Renal cortical epithelial cell (primary cell): ENCODE measurements at places on chromosomes 3 and 15. TPM values are rescaled to one million over a fixed set of nuclear protein-coding genes. Genes with fewer than 3 reads are reported as not detected.

- DNase-seq, result no peak
These were observed 7.0 kb upstream of the CPNE9 start for GRCh38 chr3:9696480-9697220.

DNA sequence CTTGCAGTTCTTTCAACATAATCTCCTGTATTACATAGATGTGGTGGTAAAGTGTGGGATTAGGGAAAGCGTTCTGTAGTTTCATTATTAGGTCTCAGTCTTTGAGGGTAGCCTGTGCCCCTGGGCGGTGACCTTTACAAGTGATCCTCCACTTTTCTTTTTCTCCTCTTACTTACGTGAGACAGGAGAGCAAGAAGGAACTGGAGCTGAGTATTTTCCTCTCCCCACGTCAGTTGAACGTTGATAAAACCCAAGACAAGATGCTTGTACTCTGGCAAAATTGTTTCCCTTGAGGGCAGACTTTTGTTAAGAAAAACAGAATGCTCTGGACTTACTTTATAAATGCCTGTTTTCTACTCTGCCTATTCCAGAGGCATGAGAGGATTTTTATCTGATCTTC lies 378.7 kb downstream of the ZNF385D start:
- no peak for DNase-seq

DNA sequence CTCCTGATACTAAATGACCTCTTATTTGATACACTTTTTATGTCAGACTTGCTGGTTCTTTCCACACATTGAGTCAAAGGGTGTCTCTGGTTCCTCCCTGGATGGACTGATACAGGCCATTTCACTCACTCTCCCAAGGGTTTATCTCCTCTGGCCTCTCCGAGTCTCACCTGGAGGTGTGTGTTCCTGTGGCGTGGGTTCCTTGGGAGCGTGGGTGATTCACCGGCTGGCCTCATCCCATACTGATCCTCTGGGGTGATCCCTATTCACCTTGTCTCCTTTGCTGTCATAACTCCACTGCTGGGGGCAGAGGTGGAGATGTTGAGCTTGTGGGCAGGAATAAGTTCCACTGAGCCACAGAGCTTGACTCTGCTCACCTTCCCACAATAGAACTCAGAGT lies 61.1 kb downstream of the ST6GAL1 start:
- DNase-seq, result no peak

- no peak for DNase-seq
These were observed 303.5 kb upstream of the GADL1 start for GRCh38 chr3:31197941-31198340.

DNA sequence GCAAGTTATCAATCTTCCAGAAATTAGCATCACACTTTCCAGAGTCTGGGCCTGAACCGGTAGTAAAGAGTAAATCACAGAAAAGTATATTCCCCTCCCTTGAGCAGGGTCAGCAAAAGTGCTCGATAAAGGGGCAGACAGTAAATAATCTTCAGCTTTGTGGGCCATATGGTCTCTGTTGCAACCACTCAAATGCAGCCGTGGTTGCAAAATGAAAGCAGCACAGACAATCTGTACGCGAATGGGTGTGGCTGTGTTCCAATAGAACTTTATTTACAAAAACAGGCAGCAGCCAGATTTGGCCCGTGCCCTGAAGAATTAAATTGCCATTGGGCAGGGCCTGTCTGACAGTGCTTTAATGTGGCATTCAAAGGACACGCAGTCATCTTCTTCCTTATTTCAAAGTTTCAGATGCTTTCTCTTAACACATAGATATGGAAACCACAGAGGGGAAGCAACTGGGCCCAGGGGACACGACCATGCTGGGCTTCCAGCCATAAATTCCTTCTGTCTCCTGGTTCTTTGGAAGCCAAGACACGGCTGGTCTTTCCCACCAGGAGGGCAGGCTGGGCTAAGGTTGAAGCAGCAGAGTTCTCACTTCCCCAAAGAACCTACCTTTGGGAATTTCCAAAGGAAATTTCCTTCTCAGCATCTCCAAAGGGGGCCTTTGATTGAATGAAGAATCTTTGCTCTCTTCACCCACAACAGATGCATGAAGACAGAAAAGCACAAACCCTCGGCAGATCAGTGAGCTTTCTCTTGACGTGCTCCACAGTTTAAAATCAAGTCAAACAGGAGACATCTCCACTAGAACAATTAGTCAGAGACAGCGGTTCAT lies 489.8 kb upstream of the PROK2 start:
- DNase-seq, result no peak

GRCh38 chr3:141392897-141393734 lies 24.8 kb downstream of the ZBTB38 start:
- peak; percentile 55 for DNase-seq

DNA sequence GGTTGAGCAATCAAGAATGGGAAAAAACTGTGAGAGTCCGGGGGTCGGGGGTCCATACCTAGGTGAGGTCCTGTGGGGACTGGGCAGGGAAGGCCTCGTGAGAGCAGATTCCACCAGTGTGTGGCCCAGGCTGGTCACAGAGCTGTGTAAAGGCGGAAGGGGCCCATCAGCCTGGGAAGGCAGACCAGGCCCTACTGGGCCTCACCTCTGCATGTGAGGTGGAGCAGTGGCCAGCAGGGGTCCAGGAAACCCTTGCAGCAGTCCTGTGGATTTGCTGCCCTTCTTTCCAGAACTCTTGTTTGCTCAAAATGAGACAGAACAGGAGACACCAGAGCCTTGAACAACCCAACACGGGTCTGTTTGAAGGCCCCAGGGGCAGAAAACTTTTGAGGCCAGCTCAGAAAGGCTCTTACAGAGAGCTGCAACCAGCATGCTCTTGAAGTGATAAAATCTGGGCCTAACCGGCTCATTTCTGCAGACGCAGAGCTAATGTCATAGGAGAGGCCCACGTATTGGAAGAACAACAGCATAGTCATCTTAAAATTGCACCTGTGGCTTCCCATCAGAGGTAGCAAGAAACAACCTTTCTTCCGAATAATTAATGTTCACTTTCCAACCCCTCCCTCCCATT lies 30.3 kb upstream of the HHATL start:
- DNase-seq, result no peak

DNA sequence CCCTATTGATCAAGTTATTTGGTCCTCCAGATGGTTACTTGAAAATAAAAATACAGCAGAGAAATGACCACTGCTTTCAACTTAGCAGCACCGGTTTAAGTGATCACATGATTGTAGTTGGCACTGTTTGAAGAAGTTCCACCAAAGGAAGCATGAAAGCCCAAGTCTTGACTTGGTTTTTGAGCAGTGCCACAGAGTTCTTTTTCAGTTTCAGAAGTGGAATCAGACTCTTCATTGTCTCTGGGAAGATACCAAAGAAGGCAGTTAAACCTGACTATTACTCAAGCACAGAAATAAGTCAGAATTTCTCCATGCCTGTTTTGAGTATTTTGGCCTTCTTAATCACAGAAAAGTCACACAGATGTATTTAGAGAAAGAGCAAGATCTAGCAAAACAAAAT lies 66.7 kb downstream of the BBX start:
- DNase-seq, result no peak

- DNase-seq, result no peak
These were observed 25.0 kb upstream of the PYDC2 start for GRCh38 chr3:191435981-191436380.

GRCh38 chr15:74782259-74783071 lies 585 bp downstream of the CSK start:
- no peak for DNase-seq

DNA sequence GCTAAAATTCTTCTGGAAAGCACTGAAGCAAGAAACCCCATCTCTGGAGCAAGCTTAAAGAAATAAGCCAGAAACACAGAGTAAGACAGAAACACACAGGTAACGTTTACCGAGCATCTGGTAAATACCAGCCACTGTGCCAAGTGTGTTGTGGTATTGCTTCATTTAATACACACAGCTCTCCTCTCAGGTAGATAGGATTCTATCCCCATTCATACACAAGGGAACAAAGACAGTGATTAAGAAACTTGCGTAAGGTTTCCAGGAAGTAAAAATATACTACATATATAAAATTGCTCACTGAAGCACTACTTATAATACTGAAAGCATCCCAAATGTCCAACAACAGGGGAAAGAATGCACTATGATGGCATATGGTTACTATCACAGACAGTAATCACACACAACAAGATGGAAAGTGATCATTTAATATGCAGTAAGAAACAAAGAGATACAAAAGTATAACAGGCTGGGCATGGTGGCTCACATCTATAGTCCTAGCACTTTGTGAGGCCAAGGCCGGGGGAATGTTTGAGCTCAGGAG lies 27.5 kb downstream of the TAMM41 start:
- DNase-seq, result peak; percentile 40

DNA sequence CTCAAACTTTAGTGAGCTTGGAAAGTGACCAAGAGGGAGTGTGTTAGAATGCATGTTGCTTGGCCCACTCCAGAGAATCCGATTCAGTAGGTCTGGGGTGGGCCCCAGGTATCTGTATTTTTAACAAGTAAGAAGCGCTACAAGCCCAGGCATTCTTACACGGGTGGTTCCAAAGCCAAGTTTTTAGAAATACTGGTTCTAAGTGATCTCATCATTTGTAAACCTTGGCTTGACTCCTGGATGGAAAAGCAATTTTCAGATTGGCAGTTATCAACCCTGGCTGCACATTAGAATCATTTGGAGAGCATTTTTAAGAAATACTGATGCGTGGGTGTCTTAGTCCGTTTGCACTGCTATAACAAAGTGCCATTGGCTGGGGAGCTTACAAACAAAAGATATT lies 27.3 kb upstream of the ST8SIA2 start:
- DNase-seq, result no peak

- peak; percentile 88 for DNase-seq
These were observed 15.6 kb downstream of the SMAD3 start for GRCh38 chr15:67080900-67081431.

GRCh38 chr3:52093756-52094545 lies 37.6 kb upstream of the DUSP7 start:
- peak; percentile 95 for DNase-seq

DNA sequence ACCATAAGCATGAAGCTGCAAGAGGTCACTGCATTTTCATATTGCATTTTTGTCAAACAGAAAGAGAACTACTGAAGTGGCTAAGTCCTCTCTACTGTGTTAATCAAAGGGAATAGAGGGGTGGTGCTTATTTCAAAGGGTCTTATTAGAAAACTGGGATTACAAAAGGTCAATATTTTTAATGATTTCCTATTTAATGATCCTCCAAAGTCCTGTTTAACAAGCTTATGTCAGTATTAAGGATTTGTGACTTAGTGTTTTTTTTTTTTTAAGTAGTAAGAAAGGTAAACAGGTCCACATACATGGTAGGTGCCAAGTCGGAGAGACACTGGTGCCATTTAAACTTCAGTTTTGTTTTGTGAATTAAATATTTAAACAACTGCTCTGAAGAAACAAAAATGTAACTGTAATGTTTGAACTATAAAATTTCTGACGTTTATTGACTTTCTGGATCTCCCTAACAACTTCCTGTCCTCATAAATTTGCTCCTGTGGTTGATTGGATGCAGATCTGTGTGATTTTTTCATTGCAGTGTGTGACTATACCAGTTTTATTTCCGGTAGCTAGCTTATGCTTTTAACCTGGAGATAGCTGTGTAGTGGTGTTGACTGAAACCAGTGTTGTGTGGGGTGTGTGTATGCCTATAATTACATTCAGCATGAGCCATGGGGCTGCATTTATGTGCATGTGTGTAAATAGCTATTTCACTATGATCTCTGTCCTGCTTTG lies 8.6 kb upstream of the CACNA1D start:
- DNase-seq, result no peak

- no peak for DNase-seq
These were observed 693.1 kb upstream of the NECTIN3 start for GRCh38 chr3:110378481-110378880.

DNA sequence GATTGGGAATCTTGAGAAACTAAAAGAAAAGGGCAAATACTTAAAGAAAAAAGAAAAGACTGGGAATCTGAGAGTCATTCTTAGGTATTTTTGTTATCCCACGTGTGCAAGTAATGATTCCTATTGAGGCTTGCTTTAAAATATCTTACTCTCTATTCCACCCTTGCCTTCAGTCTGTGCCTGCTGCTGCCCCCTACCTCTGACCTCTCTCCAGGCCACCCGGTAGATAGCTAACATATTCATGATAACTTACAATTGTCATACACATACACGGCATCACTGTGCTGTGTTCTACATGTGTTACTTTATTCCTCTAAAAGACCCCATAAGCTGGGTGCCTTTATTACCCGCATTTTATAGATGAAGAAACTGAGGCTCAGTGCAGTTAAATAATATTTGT lies 27.8 kb upstream of the ATP13A3 start:
- no peak for DNase-seq

DNA sequence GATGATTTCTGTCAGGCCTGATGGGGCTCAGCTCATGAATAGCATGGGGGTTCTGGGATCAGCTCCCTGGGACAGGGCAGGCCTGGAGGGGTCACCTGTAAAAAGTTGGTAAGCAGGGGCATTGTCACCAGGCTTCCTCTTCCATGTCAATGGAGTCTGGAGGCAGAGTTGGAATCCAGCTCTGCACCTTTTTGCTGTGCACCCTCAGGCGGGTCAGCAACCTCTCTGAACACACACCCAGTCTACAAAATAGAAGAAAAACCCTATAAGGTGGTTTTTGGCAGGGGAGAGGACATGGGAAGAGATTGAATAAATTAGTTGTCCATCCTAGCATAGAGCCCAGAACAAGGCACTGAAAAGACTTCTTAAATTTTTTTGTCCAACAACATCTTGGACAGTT lies 77.2 kb upstream of the NR2E3 start:
- DNase-seq, result no peak

Gene ARPP19
- 175 and 183 TPM in 2 replicates for total RNA-seq

Gene MYZAP
- 0.20 and 1.7 TPM in 2 replicates for total RNA-seq

Gene SQOR
- 57.4 and 313 TPM in 2 replicates for total RNA-seq

Gene GASK1A
- total RNA-seq, result 0.25 and 0.87 TPM in 2 replicates

Gene SCN11A
- total RNA-seq, result under 0.01 and 0.15 TPM in 2 replicates

Gene FBXL2
- 22.6 and 38.1 TPM in 2 replicates for total RNA-seq

Gene LEKR1
- total RNA-seq, result 1.0 and 1.4 TPM in 2 replicates

Gene ATP13A4
- total RNA-seq, result 0.15 TPM in 1 of 2 replicates, not detected in the other

Gene GHRL
- not detected in 2 replicates for total RNA-seq

Gene TMEM42
- 14.3 and 16.5 TPM in 2 replicates for total RNA-seq

Gene RIOX2
- total RNA-seq, result 29.6 and 40.8 TPM in 2 replicates

Gene B4GALT4
- 25.9 and 35.9 TPM in 2 replicates for total RNA-seq

Gene VPS39
- total RNA-seq, result 26.4 and 62.5 TPM in 2 replicates

Gene WNT7A
- 23.1 and 54.5 TPM in 2 replicates for total RNA-seq

Gene STRIT1
- total RNA-seq, result not detected in 2 replicates
